Common myeloid progenitor, CD34-positive (primary cell): ENCODE measurements at places on chromosomes 13 and 19.

DNA sequence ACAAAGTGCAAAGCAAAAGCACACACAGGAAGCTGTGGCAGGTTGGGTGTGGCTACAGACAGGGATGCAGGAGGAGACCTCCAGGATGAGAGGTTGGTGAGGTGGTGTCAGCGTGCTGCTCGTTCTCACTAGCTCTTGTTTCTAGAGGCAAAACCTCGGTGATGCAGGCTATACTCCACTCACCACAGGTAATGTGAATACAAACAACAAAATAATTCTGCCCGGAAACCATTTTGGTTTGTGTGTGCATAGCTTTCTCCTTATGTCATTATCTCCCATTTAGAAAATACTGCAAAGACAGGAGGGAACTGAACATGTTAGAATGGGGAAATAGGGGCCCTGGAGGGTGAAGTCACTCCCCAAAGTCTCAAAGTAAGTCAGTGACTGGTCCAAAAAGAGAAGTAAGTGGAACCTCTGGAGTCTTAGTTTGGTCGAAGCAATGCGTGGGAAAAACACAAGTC, 9.4 kb downstream of the LCP1 start:
- peak overlapping the region; percentile 26 for H3K4me3 ChIP-seq
- H3K4me1 ChIP-seq = peaks cover 99% of the 10 kb centered on the region
- peaks cover 2% of the 10 kb centered on the region for H3K36me3 ChIP-seq
- H3K27ac ChIP-seq = peak overlapping the region; percentile 51

- no peaks in the 10 kb centered on the region for H3K36me3 ChIP-seq
- no peak overlapping the region for H3K27ac ChIP-seq
- H3K4me3 ChIP-seq = no peak overlapping the region
- DNase-seq = peak; percentile 61
- H3K27me3 ChIP-seq = no peaks in the 10 kb centered on the region
Measured at GRCh38 chr13:95485045-95485517, 67.4 kb upstream of the CLDN10 start.

- no peaks in the 10 kb centered on the region for H3K4me1 ChIP-seq
- H3K4me3 ChIP-seq = no peak overlapping the region
- H3K27ac ChIP-seq = no peak overlapping the region
- no peaks in the 10 kb centered on the region for H3K27me3 ChIP-seq
Measured at GRCh38 chr19:22438011-22438410, 15.9 kb upstream of the ZNF98 start.

- no peak overlapping the region for H3K4me3 ChIP-seq
- H3K4me1 ChIP-seq = peaks cover 3% of the 10 kb centered on the region
- DNase-seq = no peak
Measured at GRCh38 chr13:98171900-98172589, 5.0 kb downstream of the RNF113B start.

- H3K27ac ChIP-seq = no peak overlapping the region
- DNase-seq = no peak
- H3K4me1 ChIP-seq = no peaks in the 10 kb centered on the region
Measured at GRCh38 chr13:55159765-55160164, 1981.0 kb upstream of the PRR20A start.

DNA sequence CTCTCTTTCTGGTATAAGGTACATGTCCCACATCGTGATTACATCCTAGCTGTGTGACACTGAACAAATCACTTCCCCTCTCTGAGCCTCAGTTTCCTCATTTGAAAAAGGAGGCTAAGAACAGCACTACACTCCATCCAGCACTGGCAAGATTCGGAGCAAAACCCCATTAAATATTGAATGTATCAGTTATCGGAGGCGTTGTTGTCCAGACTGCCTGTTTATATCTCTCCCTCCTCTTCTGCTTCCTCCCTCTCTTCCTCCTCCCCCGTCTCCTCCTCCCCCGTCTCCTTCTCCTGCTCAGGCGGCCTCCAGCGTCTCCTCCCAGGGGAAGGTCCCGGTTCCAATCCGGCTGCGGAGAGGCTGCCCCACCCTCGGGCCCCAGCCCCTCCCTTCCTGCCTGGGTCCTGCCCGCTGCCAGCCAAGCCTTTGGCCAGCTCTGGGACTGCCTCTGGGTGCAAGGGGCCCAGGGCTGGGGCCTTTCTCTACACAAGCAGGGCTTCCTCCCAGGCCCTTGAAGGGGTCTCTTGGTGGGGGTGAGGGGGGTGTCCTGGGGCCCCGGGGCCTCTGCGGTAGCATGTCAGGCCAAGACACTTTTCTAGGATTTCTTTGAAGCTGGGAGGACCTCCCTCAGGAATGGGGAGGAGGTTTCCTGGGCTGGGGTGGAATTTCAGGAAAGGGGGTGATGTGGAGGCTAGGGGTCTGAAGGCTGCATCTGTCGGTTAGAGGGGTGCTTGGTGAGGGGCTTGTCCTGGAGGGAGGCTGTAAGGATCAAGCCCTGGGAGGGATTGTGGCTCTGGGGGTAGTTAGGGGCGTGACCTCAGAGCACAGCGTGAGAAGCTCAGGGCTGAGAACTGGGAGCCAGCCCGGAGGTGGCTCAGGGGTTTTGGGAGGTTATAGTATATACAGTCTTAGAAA, 1.9 kb downstream of the RRAS start:
- DNase-seq = no peak
- H3K36me3 ChIP-seq = no peaks in the 10 kb centered on the region
- peak overlapping the region; percentile 50 for H3K4me3 ChIP-seq
- H3K4me1 ChIP-seq = peaks cover 37% of the 10 kb centered on the region

- peak; percentile 7 for DNase-seq
- no peak overlapping the region for H3K4me3 ChIP-seq
- H3K36me3 ChIP-seq = no peaks in the 10 kb centered on the region
Measured at GRCh38 chr13:60148918-60149317, 14.8 kb downstream of the DIAPH3 start.

GRCh38 chr13:34767778-34768177, 174.3 kb upstream of the NBEA start:
- no peak for DNase-seq
- H3K4me1 ChIP-seq = no peaks in the 10 kb centered on the region
- H3K4me3 ChIP-seq = no peak overlapping the region

GRCh38 chr19:17109300-17109699, 33.7 kb downstream of the MYO9B start:
- peak overlapping the region; percentile 74 for H3K27ac ChIP-seq
- peak overlapping the region; percentile 25 for H3K4me3 ChIP-seq
- no peak for DNase-seq
- no peaks in the 10 kb centered on the region for H3K27me3 ChIP-seq
- peaks cover 36% of the 10 kb centered on the region for H3K4me1 ChIP-seq
